ENCODE measurements at places on chromosomes 16 and 17.
A peak's percentile ranks its signal among the peaks of the same experiment; 100 is the strongest.

DNA sequence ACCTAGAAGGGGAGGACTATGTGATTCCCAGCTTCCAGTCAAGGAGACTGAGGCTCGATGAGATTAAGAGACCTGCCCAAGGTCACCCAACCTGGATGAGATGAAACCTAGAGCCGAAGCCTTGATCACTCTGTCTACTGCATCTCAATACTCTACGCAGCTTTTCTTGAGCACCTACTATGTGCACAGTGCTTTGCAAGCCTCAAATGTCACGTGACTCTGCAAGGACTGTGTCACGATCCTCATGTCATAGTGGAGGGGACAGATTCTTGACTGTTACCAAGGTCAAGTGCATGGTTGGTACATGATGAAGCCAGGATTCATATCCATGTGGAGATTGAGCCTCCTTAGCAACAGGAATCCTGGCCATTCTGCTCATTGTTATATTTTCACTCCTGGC is 14.7 kb downstream of the BCO1 start:
- DNase-seq = no peak

- no peak for DNase-seq
Measured at GRCh38 chr17:3889325-3890012, 3.4 kb downstream of the CAMKK1 start.

GRCh38 chr16:86090461-86091170 is 191.7 kb downstream of the IRF8 start:
- no peak for DNase-seq

DNA sequence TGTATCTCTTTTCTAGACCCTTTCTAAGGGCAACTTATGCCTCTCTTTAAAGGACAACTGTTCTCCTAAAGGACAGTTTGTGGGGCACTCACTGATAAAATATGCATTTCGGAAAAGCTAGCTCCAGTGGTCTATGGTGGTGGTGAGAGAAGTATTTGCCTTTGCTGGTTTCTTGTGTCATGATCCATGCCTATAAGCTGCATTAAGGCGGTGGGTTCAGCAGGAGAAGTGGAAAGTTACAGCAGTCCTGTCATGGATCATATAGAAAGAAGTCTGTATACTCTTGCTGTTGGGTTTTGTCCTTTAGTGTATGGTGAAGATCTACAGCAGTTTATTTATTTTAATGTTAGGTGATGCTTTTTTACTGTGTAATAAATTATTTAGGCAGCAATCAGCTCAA is 563.9 kb upstream of the PSMD7 start:
- no peak for DNase-seq

GRCh38 chr17:74605361-74605760 is 13.3 kb upstream of the CD300LD start:
- no peak for DNase-seq

GRCh38 chr16:55672471-55672870 is 16.7 kb downstream of the SLC6A2 start:
- no peak for DNase-seq

DNA sequence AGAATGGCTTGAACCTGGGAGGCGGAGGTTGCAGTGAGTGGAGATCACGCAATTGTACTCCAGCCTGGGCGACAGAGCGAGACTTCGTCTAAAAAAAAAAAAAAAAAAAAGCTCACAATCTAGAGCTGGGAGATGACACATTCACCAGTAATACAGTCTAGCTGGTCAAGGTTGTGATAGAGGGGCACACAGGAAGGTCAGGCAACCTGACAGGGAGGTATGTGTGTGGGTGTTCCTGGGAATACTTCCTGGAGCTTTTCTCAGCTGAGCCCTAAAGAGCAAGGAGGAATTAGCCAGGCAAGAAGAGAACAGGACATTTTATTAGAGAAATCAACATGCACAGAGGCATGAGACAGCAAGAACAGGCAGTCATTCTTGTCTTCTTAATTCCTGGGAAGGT is 216.7 kb downstream of the SHISA9 start:
- DNase-seq = no peak

DNA sequence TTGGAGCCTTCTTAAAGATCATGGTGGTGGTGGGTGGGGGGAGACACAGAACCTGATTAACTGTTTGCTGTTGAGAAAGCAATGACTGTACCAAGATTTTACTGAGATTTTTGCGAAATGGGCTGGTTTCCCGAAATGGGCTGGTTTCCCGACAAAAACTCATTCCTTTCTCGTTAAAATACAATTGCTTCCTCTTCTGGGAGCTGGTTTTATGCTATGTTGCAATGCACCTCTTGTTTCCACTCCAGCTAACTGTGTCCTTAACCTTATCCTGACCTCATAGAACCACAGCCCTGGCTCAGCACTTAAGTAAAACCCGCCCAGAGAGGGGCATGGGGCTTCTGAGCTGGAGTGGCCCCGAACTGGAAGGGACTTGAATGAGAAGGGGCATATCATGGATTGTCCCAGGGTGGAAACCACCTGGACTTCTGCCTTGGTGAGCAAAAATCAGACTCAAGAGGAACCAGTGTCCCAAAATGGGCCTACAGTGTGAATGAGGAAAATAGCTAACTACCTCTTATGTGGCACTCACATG is 20.9 kb downstream of the FAM20A start:
- DNase-seq = no peak

- no peak for DNase-seq
Measured at GRCh38 chr16:9357829-9358228, 266.4 kb downstream of the HAPSTR1 start.

- DNase-seq = no peak
Measured at GRCh38 chr17:45951403-45951802, 47.6 kb upstream of the STH start.

- DNase-seq = no peak
Measured at GRCh38 chr17:49015924-49016774, 19.0 kb downstream of the IGF2BP1 start.

- no peak for DNase-seq
Measured at GRCh38 chr16:48395375-48395774, 10.2 kb upstream of the SIAH1 start.

DNA sequence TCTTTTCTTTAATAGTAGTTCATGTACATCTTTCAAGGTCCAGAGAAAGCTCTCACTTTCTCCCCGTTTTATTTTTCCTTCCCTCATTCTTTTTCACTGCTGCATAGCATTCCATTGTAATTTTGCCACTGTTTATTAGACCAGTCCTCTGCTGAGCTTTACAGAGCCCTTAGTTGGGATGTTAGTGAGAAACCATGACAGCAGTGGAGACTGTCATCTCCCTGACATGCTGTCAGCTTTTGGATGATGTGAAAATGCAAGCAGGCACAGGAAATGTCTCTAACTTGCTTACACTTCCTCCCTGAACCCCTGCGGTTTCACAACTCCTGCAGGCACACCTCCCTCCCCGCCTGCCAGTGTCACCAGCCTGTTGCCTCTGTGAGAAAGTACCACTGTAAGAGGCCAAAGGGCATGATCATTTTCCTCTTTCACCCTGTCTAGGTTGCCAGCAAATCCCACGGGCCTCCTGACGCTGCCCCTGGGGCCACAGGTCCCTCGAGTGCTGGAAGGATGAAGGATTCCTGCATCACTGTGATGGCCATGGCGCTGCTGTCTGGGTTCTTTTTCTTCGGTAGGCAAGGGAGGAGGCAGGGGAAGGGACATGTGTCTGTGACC is at the start of gene ITGAL:
TSS of gene ITGAL (plus strand) at position 415 of the 615 bp plus-strand sequence. CDS start at position 511, 96 bp downstream.
- DNase-seq = no peak

DNA sequence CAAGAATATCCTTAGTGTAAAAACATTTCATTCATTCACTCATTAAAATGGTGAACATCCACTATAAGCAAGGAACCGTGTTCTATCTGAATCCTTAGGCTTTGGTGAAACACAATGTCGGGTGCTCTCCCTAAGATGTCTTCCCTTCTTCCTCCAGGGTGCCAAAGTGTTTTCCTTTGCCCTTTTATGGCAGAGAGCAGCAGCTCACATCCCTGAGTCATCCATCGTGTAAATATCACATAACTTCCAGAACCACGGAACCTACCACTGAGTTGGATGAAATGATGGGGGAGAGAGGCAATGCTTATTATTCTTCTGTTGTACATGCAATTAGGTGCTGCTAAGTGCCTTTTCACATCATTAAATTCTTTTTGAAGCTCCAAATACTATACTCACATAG is 50.2 kb downstream of the DNAH3 start:
- DNase-seq = no peak

DNA sequence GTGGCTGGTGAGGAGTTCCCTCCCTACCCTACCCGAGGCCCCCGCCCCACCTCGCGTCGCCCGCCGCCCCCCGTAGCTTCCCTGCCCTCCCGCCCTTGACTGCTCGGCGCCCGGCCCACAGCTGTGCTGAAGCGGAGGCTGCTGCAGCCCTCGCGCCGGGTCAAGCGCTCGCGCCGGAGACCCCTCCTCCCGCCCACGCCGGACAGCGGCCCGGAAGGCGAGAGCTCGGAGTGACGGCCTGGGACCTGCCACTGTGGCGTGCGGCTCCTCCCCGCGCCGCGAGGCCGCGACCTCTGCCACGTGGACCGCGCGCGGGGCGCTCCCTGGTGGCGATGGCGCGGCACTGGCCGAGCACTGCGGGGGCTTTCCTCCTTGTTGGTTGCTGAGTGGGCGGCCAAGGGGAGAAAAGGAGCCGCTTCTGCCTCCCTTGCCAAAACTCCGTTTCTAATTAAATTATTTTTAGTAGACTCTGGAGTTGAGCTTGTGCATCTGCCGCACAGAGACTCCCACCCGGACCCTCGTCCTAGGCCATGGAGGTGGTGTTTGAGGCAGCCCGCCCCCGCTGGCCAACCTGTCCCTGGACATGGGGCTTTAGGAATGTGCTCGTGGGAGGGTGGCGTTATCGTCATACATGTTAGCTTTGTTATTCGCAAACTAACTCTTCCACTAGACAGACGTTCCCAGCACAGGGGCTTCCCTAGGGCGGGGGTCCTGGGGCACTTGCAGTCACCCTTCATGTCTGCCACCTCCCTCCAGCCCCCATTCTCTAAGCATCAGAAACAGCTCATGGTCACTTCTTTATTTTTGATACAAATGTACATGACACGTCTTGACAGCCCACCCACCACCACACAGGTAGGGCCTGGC is 4.4 kb downstream of the TP53I13 start:
- DNase-seq = peak; percentile 86

GRCh38 chr16:87780385-87780989 is 14.7 kb upstream of the KLHDC4 start:
- DNase-seq = no peak

DNA sequence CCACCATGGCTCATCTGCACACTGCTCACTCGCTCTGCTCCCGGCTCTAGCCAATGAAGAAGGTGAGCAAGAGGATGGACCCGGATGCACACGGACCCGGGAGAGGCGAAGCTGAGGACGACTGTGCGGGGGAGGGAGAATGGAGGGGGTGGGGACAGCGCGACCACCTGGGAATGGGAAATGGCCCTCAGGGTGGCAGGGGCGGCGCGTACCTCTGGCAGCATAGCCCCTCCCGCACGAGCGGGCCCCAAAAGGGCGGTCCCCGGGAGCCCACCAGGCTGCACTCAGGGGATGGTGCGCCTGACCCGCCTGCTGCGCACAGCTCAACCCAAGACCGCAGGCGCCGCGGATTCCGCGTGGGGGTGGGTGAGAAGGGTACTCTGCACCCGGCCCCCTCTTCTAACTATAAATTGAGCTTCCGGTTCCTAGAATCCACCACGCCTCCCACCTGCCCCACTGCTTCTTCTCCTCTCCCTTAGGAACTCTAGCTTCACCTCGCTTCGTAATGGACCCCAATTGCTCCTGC is 6.1 kb downstream of the MT1H start:
- DNase-seq = no peak

- DNase-seq = no peak
Measured at GRCh38 chr17:57980522-57980921, 7.5 kb downstream of the VEZF1 start.

DNA sequence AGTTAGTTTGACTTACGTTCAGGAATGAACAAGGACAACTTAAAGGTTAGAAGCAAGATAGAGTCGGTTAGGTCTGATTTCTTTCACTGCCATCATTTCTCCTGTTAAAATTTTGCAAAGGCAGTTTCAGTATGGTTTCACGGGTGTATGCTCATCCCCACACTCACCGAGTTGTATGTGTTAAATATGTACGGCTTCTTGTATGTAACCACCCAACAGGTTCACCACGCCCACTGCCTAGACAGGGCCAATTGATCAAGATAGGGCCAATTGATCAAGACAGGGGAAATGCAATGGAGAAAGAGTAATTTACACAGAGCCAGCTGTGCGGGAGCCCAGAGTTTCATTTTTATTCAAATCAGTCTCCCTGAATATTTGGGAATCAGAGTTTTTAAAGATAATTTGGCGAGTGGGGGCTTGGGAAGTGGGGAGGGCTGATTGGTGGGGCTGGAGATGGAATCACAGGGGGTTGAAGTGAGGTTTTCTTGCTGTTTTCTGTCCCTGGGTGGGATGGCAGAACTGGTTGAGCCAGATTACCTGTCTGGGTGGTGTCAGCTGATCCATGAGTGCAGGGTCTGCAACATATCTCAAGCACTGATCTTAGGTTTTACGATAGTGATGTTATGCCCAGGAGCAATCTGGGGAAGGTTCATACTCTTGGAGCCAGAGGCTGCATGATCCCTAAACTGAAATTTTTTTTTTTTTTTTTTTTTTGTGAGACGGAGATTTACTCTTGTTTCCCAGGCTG is 62.4 kb upstream of the PLCG2 start:
- no peak for DNase-seq

GRCh38 chr17:39622380-39623006 is 4.3 kb upstream of the PPP1R1B start:
- DNase-seq = no peak

DNA sequence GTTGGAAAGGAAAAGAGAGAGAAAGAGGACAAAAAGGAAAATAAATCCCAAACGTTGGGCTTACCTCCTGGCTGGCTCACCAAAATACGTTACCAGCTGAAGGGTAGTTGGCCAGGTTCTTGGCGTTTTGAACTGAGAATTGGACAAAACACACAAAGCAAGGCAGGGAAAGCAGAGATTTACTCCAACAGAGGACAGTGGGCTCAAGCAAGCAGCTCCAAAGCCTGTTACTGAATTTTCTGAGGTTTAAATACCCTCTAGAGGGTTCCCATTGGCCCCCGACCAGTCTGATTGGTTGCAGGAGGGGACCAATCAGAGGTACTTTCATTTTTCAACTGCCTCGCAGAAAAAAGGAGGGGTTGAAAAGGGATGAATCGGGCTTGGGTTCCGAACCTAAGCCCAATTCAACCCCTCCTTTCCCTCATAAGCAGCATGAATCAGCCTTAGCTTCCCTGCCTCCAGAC is 55.6 kb upstream of the ALOX12 start:
- no peak for DNase-seq

DNA sequence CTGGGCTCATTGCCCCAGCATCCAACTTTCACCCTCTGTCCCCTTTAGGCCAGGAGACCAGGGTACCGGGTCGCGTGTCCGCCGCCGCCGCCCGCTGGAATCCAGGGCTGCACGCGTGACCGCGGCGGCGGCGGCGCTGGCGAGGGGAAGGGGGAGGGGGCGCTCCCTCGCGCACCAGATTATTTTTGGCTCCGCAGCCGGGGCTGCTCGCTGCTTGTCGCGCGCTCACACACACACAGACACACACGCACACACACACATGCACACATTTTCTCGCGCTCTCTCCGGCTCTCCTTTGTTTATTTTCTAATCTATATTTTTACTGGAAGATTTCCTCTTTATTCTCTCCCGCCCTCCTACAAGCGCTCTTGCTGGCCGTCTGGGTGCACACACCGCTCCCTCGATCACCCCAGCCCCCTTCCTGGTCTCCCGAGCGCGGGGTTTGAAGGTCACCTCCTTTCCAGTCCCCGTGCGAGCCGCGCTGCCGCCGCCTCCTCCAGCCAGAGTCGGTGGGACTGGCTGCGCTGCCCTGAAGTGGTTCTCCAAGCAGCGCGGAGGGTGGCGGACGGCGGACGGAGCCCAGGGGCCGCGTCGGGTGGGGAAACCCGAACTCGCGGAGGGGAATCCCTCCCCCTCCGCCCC is 921.4 kb upstream of the EEF2KMT start:
- peak; percentile 67 for DNase-seq
